ENCODE measurements at places on chromosomes 5 and 9.

- no peak for DNase-seq
These were observed 174.9 kb upstream of the GPR151 start for GRCh38 chr5:146690880-146691355.

DNA sequence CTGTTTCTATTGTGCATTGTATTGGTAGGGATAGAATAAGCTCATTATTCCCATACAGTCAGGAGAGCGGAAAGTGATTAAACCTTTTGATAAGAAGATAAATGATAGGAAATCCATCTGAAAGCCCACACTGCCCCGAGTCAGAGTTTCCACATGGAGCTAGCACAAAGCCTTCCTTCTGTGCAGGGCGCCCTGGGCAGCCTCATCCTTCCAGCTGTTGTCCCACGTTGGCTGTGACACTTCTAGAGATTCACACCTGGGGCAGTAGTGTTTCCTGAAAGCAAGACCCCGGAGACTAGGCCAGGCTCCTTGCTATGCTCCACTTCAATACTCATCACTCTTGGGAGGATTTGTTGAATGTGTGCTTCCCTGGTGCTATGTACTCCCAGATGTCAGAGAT is 172.4 kb downstream of the SEMA6A start:
- no peak for DNase-seq

GRCh38 chr9:135440620-135441019 is 39.0 kb upstream of the PPP1R26 start:
- no peak for DNase-seq

DNA sequence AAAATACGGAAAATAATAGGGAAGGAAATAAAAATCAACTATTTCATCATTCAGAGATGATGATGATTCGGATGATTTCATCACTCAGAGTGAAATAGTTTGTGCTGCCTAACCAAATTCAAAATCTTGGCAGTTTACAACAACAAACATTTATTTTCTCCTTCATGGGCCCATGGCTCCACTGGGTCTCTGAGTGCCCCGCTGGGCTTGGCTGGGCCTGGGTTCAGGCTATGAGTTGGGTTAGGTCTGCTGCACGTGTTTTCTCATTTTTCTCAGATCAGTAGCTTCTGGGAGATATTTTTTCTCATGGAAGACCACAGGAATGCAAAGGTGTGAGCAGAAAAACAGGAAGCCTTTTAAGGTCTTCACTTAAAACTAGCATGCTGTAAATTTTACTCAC is 24.0 kb upstream of the F2RL1 start:
- DNase-seq = no peak

DNA sequence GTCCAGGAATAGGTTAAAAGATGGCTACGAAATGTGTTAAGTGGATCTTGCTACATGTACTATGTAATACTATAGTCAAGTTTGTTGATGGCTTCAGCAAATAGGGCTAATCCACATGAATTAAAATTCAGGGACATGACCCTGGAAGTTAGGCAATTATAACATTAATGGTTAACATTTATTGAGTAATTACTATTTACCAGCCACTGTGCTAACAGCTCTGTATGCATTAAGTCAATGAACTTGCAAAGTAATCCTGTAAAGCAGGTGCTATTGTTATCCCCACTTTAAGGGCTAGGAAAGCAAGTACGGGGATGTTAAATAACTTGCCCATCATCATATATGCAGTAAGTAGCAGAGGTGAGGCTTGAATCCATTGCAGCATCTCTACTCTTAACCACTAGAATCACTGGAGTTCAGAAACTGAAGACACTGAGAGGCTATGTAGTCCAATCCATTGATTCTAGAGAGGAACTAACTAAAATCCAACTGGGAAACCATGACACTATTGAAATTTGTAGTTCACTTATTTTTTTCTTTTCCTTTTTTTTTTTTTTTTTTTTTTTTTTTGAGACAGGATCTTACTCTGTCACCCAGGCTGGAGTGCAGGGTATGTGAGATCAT is 77.5 kb upstream of the SPINK5 start:
- DNase-seq = no peak

- DNase-seq = no peak
These were observed 23.8 kb downstream of the CD14 start for GRCh38 chr5:140609126-140609525.

DNA sequence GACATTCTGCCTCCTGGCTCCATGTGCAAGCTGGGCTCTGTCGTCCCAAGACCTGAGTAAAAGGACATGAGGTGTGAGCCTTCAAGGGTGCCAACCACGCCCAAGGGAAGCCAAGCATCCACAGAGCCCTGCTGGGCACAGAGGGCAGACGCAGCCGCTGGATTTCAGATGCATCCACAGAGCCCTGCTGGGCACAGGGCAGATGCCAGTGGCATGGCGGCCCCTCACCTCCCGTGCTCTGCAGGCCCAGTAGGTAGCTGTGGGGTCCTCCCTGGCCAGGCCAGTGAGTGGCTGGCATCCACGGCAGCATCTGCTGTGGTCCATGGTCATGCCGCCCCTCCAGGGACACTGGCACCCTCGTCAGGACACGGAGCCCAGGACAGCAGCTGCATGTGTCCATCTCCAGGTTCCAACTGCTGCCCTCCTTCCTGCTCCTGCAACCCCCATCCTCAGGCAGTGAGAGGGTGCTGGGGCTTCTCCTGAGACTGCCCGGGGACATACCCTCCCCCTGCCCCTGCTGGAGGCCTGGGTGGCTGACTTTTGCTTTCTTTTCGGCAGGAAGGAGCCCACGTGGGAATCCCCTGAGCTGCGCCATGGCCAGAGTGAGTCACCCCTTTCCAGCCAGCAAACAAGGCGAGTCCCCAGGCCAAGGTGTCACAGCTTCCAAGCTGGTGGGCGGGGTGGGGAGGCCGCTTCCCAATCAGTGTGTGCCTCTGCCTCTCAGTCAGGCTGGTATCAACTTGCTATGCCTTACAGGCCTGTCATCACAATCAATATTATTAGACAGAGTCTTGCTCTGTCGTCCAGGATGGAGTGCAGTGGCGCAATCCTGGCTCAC is 4.0 kb upstream of the TRAF2 start:
- no peak for DNase-seq

DNA sequence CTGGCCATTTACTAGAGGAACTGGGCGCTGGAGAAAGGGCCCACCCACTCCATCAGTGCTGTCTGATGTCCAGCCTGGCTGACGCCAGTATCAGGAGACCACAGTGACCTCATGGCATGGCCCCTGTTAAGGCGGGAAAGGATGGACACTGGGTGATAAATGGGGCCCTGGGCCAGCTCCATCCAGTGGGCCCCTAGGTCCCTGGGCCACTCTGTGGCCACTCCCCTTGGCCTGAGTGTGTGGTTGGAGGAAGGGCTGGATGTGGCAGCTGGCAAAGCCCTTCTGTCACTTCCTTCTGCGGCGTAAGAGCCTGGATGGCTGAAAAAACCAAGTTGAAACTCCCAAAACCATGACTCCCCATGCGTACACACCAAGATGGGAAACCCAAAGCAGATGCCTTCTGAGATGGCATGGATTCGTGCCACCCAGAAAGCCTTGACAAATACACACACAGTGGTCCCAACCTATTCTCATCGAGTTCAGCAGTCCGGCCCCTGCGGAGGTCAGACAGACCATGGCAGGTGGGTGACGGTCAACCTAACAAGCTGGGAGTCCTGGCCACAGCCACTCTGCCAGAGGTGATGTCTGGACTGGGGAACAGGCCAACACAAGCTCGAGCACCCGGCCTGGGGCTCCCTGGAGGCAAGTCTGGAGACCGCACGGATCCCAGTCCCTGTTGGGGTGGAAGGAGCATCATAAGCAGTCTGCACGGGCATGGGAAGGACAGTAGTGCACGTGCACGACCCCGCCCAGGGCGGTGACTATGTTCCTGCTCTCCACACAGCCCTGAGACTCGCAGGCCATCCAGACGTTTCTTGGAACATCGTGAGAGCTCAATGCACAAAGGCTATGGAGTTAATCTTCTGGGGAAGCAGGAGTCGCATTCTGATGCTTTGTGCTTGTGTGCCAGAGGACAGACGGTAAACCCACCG is 45.2 kb upstream of the NOTCH1 start:
- DNase-seq = no peak

- DNase-seq = no peak
These were observed 621.7 kb downstream of the SEMA5A start for GRCh38 chr5:8924054-8924793.

GRCh38 chr5:172827841-172828240 is 6.2 kb upstream of the ERGIC1 start:
- no peak for DNase-seq

DNA sequence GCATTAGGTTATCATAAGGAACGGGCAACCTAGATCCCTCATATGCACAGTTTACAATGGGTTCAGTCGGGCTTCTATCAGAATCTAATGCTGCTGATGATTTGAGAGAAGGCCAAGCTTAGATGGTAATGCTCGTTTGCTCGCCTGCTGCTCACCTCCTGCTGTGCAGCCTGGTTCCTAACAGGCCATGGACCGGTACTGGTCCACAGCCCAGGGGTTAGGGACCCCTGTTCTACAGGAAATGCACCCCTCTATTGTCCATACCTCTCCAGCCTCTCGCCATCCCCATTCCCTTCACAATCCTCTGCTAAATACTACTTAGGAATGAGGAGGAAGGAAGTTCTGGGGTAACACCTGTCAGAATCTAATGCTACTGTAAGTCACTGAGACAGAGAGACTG is 75.1 kb downstream of the OXCT1 start:
- DNase-seq = no peak

GRCh38 chr5:153237671-153238332 is 252.7 kb upstream of the GRIA1 start:
- no peak for DNase-seq

DNA sequence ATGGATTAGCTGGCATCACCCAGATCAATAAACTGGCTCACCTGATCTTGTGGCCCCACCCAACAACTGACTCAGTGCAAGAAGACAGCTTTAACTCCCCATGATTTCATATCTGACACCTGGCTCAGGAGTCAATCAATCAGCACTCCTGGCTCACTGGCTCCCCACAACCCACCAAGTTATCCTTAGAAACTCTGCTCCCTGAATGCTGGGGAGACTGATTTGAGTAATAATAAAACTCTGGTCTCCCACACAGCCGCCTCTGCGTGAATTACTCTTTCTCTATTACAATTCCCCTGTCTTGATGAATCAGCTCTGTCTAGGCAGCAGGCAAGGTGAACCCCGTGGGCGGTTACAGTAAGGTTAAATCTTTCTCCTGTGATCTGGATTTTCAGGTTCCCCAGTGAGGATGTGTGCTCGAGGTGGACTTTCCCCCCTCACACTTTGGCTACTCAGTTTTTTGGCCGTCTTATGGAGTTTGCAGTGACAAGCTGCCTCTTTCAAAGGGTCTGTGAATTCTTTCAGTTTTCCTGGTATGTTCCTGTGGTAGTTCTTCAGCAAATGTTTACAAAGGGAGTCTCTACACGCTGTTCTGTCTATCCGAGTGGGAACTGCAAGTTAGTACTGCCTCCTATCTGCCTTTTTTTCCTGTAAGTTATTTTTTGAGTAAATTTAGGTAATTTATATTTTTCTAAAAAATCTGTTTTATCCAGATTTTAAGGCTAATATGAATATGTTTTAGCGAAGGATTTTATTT is 500.2 kb upstream of the NUDT12 start:
- DNase-seq = no peak

DNA sequence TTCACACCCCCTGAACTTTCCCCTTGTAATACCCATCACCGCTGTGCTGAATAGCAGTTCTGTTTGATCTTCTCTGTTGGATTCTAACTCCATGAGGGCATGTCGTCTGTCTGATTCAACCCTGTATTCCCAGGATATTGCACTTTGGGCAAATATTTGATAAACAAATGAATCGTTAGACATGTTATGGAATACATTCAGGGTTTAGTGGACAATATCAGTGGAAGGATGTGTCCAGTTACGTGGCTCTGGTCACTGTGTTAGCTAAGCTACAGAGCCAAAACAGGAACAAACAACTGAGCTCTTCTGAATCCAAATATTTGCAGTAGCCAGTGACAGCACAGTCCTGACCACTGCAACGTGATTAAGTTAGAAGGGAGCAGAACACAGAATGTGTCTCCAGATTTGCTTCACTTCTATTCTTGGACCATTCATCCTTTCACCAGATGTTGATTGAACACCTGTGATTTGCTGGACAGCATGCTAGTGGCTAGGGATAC is 13.2 kb downstream of the ANGPTL2 start:
- no peak for DNase-seq

DNA sequence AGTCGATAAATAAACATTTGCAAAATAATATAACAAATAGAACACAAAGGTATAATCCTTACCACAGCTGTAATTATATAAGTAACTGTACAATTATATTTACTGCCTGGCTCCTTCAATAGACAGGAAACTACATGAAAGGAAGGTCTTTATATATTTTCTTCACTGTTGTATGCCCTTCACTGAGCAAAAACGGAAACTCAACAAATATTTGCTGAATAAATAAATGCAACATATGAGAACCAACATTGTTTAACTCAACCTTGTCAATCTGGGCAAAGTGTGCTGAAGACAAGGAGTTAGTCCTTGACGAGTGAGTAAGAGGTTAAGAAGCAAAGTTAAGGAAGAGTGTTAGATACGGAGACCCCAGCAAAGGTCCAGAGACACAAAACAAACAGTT is 22.6 kb downstream of the PSMD5 start:
- no peak for DNase-seq

- no peak for DNase-seq
These were observed 74.2 kb upstream of the GRAMD2B start for GRCh38 chr5:126348855-126349635.

GRCh38 chr5:179732412-179732917 is at the start of gene MAML1:
MAML1 (plus strand) TSS chr5:179732822; CDS start chr5:179733113, 291 bp downstream.
- DNase-seq = peak; percentile 100

- DNase-seq = peak; percentile 52
These were observed 15.8 kb downstream of the ERGIC1 start for GRCh38 chr5:172849606-172850453.

DNA sequence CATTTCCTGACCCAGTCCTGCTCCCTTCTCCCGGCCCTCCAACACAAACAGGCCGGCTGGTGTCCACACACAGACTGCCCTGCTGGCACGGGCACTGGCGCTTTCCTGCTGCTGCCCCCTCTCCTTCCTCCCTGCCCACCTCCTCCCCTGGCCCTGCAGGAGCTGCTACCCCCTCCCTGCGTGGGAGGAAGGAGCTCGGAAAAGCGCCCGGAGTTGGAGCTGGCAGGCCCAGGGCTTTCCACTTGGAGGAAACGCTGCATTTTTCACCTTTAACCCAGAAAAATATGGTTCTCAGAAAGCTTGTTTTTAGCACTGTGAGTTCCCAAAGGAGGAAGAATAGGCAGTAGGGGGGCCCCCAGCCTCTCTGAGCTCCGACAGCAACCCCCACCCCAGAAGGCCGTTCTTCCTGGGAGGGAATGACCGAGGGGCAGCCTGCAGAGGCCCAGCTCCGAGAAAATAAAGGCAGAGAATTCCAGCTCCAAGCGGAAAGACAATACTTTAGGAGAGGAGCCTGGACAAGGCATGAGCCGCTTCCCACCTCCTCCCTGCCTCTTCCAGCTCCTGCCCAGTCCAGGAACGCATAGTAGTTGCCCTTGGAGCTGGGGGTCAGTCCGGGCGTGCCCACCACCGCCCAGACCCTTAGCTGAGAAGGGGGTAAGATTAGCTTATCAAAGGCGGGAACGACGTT is 88.9 kb downstream of the LIFR start:
- DNase-seq = no peak
